IMR-90 (cell line): ENCODE measurements at places on chromosomes 11 and 22.
A peak's percentile ranks its signal among the peaks of the same experiment; 100 is the strongest.

DNA sequence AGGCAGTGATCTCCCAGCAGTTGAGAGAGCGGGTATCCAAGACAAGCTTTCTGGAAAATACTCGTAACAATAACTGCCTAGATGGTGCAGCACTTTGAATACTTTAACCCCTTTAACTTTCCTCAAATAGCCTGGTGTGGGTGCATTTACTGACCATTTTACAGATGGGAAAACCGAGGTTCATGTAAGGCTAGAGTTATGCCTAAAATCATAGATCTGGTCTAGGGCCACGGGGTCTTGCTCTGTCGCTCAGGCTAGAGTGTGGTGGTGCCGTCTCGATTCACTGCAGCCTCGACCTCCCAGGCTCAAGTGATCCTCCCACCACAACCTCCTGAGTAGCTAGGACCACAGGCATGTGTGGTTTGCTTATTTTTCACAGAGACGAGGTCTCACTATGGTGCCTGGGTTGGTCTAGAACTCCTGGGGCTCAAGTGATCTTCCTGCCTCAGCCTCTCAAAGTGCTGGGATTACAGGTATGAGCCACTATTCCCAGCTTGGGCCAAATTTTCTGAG, 269.2 kb upstream of the SYN3 start:
- no peak for DNase-seq

- no peak for DNase-seq
These were observed 23.3 kb upstream of the FAR1 start for GRCh38 chr11:13644997-13645687.

DNA sequence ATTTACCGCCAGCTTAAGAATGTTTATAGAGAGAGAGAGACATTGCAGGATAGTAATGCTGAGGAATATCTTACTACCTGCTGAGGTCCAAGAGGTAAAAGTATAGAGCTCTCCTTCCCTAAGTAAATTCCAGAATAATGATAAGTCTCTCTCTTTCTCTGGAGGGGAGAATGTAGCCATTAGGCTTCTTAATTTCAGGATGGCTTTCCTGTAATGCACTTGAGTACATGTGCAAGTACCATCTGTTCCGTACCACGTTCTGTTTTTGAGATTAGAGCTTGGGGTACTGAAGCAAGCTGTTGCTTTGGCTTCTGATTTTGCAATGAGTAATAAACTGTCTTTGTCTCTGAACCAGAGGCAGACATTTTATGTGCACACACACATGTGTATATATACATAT, 1314.0 kb downstream of the JRKL start:
- DNase-seq: no peak

DNA sequence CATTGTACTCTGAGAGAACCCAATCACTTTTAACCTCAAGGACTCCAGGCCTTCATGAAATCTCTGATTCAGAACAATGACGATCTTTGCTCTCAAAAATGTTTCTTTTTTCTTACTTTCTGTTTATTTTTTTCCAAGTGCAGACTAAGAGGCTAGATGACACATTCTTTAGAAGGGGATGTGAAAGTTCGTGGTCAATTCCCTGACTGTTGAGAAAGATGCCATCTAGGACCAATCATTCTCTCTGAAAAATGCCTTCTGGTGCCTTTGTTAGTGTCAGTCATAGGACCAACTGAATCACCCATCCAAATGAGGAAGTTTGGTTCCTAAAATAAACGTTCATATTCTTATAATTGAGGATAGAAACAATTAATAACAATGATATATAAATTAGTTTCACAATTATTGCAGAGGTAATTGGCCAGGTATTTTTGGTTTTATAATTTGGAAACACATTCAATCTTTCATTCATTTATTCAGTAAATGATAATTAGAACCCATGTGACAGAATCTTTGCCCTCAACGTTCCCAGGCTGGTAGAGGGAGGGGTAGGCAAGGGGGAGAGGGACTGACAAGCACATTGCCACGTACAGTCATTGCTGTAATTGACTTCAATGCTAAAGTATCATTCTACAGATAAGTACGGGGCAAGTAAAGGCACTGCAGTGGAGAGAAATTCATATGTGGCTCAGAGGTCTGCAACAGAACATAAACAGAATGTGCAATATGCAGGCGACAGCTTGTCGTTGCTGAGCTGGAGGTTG, 333.4 kb upstream of the MPPED2 start:
- DNase-seq: peak; percentile 39

DNA sequence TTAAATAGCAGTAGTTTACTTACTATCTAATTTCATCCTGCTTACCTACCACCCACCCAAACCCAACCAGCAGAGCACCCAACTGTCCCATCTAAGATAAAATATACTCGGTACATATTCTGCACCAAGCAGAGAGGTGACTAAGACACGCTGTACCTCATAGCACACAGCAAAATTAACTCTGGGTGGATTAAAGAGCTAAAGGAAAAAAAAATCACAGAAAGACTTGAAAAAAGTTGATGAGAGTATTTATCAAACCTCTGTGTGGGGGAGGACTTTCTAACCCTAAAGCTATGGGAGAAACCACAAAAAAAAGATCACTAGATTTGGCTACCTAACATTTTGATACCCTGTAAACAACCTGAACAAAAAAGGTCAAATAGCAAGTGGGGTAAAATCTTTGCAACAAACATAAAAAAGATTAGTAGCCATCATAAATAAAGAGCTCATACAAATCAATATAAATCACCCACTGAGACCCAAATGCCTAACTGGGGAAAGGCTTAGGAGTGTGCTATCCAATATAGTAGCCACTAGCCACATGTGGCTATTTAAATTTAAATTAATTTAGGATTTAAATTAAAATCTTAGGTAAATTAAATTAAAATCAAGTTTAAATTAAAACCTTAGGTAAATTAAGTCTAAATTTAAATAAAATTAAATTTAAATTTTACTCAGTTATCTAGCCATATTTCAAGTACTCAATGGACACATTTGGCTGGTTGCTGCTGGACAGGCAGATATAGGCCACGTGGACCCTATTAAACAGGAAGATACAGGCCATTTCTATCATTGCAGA, 25.6 kb upstream of the CD5 start:
- DNase-seq: no peak

DNA sequence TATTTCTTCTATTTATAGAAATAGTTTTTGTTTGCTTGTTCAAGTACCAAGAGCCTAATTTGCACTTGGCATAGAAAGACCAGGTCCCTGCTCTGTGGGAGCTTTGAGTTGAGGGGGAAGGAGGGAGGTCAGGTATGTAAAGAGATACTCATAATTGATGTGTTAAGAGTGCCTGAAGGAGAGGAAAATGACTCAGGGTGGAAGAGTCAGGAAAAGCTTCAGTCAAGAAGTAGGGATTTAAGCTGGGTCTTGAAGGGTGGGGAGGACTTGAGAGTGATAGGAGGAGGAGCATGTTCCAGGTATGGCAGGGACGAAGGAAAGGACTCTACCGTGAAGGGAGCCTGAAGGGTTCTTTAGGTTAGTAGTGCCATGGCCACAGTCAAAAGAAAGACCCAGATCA, 9.0 kb downstream of the RBX1 start:
- DNase-seq: no peak

DNA sequence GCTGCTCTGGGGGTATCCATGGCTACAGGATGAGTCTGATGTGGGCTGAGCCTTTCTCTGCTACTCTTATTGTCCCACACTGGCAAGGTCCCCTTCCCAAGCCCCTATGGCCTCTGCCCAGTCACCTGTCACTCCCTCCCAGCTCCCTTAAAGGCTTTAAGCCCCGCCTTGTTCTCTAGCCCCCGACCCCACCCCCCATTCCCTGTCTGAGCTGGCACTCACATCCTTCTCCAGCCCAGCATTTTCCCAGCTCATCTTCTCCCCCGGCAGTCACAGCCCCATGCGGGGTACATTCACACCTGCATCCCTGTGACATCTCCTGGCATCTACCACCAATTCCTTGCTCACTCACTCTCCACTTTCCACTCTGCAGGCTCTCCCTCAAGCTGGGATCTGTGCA, 4.3 kb downstream of the MTFP1 start:
- DNase-seq: no peak

DNA sequence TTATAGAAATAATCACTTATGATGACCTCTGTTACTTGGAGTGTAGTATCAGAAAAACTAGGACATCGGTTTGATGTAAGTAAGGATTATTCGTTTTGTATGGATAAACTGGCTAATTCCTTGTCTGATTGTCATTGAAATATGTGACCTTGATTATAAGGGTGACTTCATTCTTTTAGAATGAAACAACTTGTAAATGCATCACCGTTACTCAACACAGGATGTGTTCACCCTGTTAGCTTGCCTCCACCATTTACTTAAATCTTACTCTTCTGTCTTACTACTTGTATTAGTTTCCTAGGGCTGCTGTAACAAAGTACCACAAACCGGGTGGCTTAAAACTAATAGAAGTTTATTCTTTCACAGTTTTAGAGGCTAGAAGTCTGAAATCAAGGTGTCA, 7.9 kb downstream of the SFI1 start:
- DNase-seq: peak; percentile 65

DNA sequence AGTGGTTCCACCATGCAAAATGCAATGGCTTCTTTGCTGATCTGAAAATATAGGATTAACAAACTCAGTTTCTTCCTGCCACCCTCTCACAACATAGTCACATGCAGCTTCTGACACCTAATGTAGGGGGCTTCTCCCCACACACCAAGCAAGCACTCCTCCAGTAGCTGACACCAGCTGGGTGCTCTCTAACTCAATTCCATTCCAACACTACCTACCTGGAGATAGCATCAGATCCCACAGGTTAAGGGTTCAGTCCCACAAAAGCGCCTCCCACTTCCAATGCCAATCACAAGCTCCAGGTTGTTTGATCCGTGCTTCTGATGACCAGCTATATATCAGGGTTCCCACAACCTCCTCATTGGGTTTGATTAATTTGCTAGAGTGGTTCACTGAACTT, 31.8 kb upstream of the NNMT start:
- no peak for DNase-seq

- DNase-seq: no peak
These were observed 1127.4 kb upstream of the CCDC90B start for GRCh38 chr11:84413549-84413948.

DNA sequence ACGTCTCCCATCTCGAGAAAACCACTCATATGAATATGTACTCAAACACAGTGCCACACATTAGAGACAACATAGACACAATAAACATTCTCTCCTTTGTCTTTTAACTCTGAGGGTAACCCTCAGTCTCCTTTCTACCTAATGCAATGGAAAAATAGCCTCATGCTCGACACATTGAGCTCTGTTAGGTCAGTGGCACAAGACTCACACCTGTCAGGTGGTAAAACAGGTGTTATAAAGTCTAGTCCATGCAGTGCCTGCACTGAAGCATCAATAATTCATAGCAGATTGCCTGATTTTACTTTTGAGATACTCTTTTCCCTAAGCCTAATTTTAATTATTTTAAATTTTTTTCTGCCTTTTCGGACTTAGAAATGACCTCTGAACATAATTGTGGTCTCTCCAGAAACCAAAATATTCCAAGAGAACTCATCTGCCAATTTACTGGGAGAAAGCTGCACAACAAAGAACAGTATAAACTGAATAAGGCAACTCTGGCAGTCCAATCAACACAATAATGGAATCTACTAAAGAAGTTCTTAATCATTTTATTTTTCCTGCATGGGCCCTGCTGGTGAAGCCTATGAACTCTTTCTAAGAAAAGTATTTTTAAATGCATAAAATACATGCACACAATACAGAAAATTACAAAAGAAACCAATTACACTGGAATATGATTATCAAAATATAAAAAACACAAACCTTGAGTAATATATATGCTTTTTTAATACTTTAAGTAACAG, 9.9 kb downstream of the RDX start:
- DNase-seq: no peak

GRCh38 chr11:124892750-124893454, 4.8 kb downstream of the ROBO4 start:
- DNase-seq: no peak

DNA sequence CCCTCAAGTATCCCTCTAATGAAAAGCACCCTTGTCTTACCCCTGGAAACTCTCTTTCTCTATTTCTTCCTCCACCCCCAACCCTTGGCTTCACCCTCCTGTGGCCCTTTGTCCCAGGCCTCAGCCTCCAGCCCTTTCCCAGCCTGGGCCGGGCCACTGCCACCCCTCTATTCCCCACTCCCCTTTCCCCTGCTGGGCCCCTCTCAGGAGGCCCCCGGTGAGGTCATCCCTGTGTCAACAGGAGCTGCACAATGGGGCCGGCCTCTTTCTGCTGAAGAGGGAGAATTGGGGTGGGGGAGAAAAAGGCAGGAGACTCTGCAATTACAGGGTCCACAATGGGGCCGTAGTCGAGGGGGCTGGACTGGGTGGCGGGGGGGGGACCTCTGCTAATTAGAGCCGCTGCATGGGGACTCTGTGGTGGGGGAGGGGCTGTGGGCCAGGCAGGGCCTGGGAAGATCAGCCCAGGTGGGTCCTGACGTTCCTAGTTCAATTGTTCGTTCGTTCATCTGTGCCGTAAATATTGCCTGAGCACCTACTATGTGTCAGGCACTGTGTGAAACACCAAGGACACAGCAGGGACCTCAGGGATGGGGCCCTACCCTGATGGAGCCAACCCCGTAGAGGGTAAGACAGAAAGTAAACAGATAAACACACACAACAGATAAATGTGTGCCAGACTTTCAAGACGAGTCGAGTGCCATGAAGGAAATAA, 18.5 kb upstream of the MPPED1 start:
- DNase-seq: no peak

DNA sequence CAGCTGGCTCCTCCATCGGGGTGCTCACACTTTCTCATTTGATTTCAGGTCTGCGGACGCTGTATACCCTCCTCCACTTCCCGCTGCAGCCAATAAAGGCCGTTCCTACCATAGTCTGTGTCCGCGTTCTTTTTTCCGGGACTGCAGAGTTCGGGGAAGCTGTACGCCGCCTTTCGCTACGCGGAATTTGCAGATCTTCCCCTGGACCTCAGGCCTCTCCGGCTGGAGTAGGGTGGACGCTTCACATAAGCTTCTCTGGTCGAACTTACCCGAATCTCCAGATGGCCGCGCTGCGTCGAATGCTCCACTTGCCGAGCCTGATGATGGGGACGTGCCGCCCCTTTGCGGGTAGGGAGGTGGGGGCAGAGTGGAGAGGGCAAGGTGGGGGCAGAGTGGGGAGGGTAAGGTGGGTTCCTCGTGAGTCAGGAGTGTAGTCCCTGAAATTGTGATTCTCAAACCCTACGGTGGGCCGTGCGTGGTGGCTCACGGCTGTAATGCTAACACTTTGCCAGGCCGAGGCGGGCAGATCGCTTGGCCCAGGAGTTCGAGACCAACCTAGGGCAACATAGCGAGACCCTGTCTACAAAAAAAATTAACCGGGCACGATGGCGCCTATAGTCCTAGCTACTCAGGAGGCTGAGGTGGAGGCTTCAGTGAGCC, 617 bp downstream of the CSKMT start:
- DNase-seq: peak; percentile 66

GRCh38 chr11:130129922-130130321, 29.7 kb upstream of the ST14 start:
- DNase-seq: no peak

GRCh38 chr11:73143126-73143838, 1.2 kb upstream of the FCHSD2 start:
- DNase-seq: peak; percentile 58

DNA sequence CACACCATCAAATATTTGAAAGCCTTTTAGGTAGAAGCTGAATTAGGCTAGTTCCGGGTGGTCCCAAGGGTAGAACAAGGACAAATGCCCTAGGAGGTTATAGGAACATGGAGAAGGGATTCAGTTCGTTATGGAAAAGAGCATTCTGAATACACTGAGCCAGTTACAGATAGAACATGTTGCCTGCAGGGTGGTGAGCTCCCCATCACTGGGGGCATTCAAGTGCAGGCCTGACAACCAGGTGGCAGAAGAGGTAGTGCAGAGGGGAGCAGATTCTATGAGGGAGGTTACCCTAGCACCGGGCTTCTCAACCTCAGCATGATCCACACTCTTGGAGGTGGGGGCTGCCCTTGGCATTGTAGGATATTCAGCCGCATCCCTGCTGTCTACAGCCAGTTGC, 24.2 kb downstream of the LIF start:
- no peak for DNase-seq
